ENCODE measurements at places on chromosomes 6 and 20.

- DNase-seq: no peak
These were observed 11.1 kb upstream of the EXOC2 start for GRCh38 chr6:704046-704445.

DNA sequence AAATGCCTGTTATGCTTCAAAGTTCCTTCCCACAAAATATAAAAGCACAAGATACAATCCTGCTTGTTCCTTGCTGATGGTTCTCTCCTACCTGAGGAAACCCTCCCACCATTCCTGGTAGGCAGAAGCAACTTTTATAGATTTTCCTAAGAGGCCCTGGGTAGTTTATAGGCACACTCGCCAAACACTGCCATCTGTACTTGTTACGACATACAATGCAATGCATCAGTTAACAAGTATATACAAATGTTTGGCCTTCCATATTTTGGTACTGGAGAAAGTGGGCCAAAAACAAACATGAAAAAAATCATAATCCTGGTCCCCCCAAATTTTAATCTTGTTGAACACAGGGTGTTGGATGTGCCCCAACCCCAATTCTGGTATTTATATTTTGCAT is 16.6 kb downstream of the MCM9 start:
- DNase-seq: no peak

DNA sequence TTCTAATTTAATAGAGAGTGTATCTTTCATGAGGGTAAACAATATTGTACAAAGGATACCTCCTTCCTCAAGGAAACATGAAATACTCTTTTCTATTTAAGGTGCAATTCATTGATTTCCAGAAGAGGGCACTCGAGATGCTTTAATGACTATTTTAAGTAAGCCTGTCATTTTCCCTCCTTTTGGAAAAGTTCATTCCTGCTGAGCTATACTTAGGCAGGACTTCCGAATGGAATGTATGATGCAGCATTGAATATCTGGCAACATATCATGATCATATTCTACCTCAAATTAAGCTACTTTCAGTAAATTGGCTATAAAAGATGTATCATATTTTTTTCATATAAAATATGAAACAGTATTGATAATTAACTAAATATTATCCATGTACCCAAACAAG is 5.0 kb downstream of the DST start:
- DNase-seq: no peak

DNA sequence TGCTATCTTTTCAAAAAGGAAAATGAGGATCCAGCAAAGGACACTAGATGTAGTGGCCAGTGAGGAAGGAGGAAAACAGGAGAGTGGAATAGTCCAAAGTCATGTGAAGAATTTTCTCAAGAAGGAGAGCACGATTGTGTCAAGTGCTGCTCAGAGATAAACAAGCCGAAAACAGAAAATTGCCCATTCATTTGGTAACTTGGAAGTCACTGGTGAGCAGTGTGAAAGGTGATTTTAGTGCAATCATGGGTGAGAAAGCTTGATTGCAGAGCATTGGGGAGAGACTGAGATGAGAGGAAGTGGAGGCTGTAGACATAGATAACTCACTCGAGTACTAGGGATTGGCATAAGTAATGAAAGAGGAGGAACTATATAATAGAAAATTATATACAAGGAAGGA is 26.0 kb upstream of the PRDM1 start:
- DNase-seq: no peak

GRCh38 chr20:56428410-56428809 is 16.4 kb downstream of the CASS4 start:
- DNase-seq: no peak

DNA sequence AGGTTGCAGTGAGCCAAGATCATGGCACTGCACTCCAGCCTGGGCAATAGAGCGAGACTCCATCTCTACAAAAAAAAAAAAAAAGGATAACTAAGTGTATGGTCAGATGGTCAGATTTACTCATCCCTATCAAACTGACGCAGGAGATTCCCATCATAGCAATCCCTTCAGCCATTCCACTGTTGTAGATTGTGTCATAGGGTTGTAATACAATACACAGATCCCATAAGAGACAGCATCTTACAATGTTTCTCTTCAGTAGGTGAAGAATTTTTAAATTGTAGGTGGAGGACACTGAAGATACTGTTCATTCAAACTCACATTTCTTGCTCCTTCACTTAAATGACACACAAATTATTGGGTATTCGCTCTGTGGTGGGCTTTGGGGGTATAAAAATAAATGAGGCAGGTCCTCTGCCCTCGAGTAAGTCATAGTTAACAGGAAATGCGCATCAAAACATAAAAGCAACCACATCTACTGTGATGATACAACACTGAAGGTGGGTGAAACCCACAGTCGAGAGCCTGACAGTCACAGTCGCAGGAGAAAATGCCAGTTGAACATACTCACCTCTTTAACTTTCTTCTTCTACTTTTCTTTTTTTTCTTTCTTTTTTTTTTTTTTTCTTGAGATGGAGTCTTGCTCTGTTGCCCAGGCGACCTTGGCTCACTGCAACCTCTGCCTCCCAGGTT is 205.5 kb downstream of the ZNF217 start:
- DNase-seq: no peak

DNA sequence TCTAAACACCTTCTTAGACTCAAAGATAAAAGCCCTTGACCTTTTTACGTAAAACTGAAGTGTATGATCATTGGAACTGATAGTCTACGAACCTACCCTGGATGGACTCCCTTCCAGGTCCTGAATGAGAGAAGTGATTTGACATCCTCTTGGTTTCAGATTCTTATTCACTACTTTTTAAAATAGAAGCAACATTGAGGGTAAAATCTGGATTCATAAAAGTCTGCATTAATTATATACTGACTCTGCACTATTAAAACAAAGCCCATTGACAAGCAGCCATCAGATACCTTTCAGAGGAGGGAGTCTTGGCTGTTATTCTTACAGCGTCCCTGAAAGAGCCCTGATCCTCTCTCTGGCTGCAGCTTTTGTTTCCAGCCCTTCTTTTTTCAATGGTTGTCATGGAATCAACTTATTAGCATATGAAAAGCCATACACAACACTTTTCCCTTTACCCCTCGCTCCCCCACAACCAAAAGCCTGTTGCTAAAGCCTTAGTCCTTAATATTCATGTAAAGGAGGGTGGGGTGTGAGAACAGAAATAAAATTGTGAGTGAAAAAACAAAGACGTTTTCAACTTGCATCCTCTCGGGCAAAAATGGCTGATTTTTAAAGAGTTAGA is 270.0 kb upstream of the MARCKS start:
- no peak for DNase-seq

- no peak for DNase-seq
These were observed 39.7 kb downstream of the MAP3K5 start for GRCh38 chr6:136752554-136752953.

GRCh38 chr6:35968821-35969220 is 47.9 kb upstream of the SRPK1 start:
- no peak for DNase-seq

DNA sequence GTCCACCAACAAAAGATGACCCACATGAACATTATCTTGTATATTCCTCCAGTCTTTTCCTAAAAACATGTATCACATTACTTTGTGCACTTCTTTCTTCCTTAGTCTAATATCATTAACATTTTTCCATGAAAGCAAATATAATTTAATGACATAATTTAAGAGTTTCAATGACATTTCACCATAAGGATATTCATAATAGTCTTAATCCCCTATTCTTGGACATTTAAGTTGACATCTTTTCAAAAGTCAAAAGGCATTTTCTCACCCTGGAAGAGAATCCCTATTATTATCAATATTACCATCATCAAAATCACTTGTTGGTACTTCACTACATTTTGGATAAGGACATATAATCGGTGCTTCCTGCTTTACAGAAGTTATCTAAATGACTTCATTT is 31.3 kb downstream of the EPHA7 start:
- DNase-seq: no peak

DNA sequence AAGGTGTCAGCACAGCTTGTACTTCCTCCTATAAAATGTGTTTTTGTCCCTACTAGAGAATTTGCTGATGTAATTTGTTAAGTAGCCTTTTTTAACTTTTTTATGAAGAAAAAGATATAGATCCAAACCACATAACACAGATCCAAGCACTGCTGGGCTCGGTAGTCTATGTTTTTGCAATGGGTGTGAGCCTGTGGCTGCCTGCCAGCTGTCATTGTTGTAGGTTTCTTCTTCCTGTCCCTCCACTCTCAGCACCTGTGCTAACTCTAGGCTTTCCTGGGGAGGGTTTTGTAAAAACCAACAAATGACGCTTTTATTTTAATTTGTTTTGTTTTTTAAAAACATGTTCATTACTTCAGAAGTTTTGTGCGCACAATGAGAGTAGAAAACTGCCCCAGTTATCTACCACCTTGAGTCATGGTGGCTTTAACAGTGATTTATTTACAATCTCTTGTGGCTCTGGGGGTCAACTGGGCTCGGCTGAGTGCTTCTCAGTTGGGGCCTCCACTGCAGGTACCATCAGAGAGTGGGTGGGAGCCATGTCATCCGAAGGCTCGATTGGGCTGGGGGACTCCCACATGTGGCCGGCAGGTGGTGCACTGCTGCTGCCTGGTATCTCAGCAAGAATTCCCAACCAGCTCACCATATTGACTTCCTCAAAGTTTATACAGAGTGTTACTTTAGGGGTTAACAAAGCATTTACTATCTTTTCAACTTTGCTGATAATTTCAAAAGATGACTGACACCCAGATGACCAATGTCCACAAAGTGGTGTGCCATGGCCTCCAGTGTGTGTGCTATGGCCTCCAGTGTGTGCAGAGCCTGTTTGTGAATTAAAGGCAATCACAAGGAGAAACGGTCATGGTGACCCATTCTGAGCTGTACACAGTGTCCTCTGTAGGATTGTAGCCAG is 3.0 kb upstream of the CCR6 start:
- no peak for DNase-seq

GRCh38 chr20:35510951-35511735 is 18.3 kb downstream of the C20orf173 start:
- no peak for DNase-seq

DNA sequence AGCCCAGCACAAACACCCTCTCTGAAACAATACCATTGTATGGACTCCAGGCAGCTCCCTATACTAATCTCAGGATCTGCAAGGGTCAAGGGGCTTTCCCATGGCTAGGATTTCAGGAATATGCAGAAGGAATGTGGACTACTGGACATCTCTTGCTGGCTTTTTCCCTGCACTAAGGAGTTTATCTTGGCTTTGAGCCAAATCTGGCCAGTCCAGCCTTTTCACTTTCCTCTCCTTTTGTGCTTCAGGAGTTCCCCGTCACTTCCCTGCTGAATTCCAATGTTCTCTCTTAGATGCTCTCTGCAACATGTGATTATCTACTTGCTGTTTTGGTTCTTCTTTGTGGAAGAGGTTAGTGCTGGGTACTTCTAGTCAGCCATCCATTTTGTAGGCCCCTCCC is 568.2 kb downstream of the HDGFL1 start:
- DNase-seq: no peak

DNA sequence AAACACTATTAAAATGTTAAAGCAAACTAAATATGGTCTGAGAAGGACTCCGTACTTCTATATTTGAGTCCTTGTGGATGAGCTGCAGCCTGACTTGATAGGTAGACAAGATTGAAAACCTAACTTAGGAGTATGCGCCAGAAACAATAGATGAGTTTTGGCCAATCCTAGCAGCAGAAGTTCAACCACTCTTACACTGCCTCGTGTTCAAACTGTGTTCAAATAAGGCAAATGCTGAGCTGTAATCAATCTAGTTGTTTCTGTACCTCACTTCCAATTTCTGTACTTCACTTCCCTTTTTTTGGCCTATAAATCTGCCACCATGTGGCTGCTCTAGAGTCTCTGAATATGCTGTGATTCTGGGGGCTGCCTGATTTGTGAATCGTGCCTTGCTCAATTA is 13.2 kb upstream of the SERINC1 start:
- no peak for DNase-seq

GRCh38 chr6:41874741-41875140 is 20.4 kb downstream of the USP49 start:
- DNase-seq: no peak

GRCh38 chr6:30722280-30723112 is 2.3 kb downstream of the TUBB start:
- DNase-seq: peak; percentile 88

All from stimulated activated CD4-positive, alpha-beta T cell treated with anti-CD3 and anti-CD28 coated beads, Interleukin-1b, Interleukin-23, amount 100 ng/mL, for 24 hours (primary cell).